ENCODE measurements at places on chromosomes 5 and 9. TPM values are rescaled to one million over a fixed set of nuclear protein-coding genes. Genes with fewer than 3 reads are reported as not detected.

Gene PPP6C
- 27.8 TPM for total RNA-seq

Gene C9orf153
- 0.14 TPM for total RNA-seq

Gene RGS7BP
- total RNA-seq: not detected

Gene PCDHA12
- 2.3 TPM for total RNA-seq

Gene PPP3R2
- total RNA-seq: not detected

Gene ENHO
- 2.9 TPM for total RNA-seq

Gene SPINK7
- total RNA-seq: not detected

Gene PCDHB5
- 1.4 TPM for total RNA-seq

Gene EIF4E1B
- total RNA-seq: not detected

Gene PCDHGC4
- total RNA-seq: not detected

Gene CDC20B
- total RNA-seq: 0.08 TPM

Measured in A549 treated with ZK216348 at 1 μM for 4 hours (cell line).